ENCODE measurements at places on chromosomes 4 and X. TPM values are rescaled to one million over a fixed set of nuclear protein-coding genes. Genes with fewer than 3 reads are reported as not detected.

Gene OTC
- not detected for total RNA-seq

Gene ZGRF1
- total RNA-seq, result 25.9 TPM

Gene CTAG1A
- total RNA-seq, result not detected

Gene MYOZ2
- not detected for total RNA-seq

Gene TLR2
- 20.4 TPM for total RNA-seq

GRCh38 chr4:152454398-152455011 is 81.4 kb downstream of the FBXW7 start:
- DNase-seq, result no peak
- H3K4me3 ChIP-seq, result no peak overlapping the region
- H3K36me3 ChIP-seq, result no peaks in the 10 kb centered on the region
- peaks cover 12% of the 10 kb centered on the region for H3K4me1 ChIP-seq
- no peak overlapping the region for H3K27ac ChIP-seq
- no peaks in the 10 kb centered on the region for H3K27me3 ChIP-seq

DNA sequence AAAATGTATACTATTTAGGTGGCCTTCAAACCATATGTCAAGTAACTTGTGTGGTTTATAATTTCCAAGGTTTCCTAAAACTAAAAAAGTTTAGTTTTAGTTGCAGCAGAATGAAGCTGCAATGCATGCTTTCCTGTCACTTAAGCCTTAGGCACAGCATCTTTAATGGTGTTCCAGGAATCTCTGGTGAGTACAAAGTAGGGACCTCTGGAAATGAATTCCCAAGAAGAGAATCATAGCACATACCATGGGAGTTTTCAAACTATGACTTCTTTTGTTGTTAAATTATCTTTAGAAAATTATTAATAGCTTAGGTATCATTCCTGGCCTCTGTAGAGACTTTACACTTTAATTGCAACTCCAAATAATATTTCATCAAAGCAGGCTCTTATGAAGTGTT is 1005.9 kb upstream of the PABPC4L start:
- no peak overlapping the region for H3K27ac ChIP-seq
- no peaks in the 10 kb centered on the region for H3K27me3 ChIP-seq
- H3K4me3 ChIP-seq, result no peak overlapping the region
- no peak for DNase-seq
- no peaks in the 10 kb centered on the region for H3K36me3 ChIP-seq

- no peaks in the 10 kb centered on the region for H3K4me1 ChIP-seq
- DNase-seq, result no peak
- H3K4me3 ChIP-seq, result no peak overlapping the region
- H3K27me3 ChIP-seq, result no peaks in the 10 kb centered on the region
Measured at GRCh38 chr4:5730436-5730835, 19.4 kb downstream of the EVC start.

All from natural killer cell (primary cell).